ENCODE measurements at places on chromosomes 12 and 14. TPM values are rescaled to one million over a fixed set of nuclear protein-coding genes. Genes with fewer than 3 reads are reported as not detected.

GRCh38 chr14:35386673-35387125 lies 17.9 kb downstream of the NFKBIA start:
- H3K27ac ChIP-seq = no peak overlapping the region
- no peaks in the 10 kb centered on the region for H3K27me3 ChIP-seq
- DNase-seq = no peak

DNA sequence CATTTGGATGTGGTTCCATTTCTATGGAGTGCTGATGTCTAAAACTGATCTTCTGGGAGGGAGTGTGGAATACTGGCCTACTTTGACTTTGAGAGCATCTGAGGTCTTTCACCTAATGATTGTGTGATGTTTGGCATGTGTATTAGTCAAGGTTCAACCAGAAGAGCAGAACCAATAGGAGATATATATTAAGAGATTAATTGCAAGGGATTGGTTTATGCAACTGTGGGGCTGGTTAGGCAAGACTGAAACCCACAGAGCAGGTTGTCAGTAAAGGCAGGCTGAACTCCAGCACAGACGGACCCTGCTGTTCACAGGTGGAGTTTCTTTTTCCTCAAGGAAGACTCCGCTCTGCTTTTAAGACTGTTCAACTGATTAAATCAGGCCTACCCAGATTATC lies 11.6 kb downstream of the BMAL2 start:
- DNase-seq = peak; percentile 10
- H3K4me3 ChIP-seq = peak overlapping the region; percentile 35
- H3K27ac ChIP-seq = peak overlapping the region; percentile 95
- no peaks in the 10 kb centered on the region for H3K36me3 ChIP-seq

DNA sequence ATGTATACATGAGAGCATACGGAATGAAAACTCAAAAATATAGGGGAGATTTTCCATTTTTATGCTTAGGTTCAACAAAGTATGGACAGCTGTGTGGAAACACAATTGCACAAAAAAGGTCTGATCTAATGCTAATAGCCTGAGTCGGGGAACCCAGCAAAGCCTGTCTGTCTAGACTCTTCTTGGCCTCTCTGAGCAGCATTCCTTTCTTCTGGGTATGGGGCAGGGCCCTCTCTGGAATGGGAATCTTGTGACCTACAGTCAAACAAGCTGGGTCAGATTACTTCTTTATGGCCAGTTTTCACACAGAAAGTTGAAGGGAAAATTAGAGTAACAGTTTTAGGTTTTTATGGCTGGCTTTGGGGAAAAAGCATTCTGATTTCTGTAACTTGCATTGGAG lies 534.0 kb upstream of the LMO3 start:
- no peak for DNase-seq
- H3K4me1 ChIP-seq = no peaks in the 10 kb centered on the region
- H3K36me3 ChIP-seq = no peaks in the 10 kb centered on the region
- no peak overlapping the region for H3K4me3 ChIP-seq

- DNase-seq = no peak
- no peaks in the 10 kb centered on the region for H3K4me1 ChIP-seq
- no peaks in the 10 kb centered on the region for H3K36me3 ChIP-seq
- no peak overlapping the region for H3K4me3 ChIP-seq
- no peaks in the 10 kb centered on the region for H3K27me3 ChIP-seq
These were observed 606.5 kb downstream of the GALC start for GRCh38 chr14:87386524-87386923.

GRCh38 chr14:77000340-77001270 lies 27.9 kb downstream of the IRF2BPL start:
- H3K27ac ChIP-seq = no peak overlapping the region
- DNase-seq = peak; percentile 89
- peaks cover 19% of the 10 kb centered on the region for H3K4me1 ChIP-seq
- H3K36me3 ChIP-seq = no peaks in the 10 kb centered on the region
- no peaks in the 10 kb centered on the region for H3K27me3 ChIP-seq

Gene CRACR2A
- total RNA-seq = 1.9 TPM

Gene PLEK2
- 12.4 TPM for total RNA-seq

Gene NOVA1
- under 0.01 TPM for total RNA-seq

Gene GLIPR1L1
- not detected for total RNA-seq

Gene TEX22
- 0.43 TPM for total RNA-seq

Gene RASAL1
- not detected for total RNA-seq

All from GM23248 (cell line).